ENCODE measurements at places on chromosomes 4 and X.

DNA sequence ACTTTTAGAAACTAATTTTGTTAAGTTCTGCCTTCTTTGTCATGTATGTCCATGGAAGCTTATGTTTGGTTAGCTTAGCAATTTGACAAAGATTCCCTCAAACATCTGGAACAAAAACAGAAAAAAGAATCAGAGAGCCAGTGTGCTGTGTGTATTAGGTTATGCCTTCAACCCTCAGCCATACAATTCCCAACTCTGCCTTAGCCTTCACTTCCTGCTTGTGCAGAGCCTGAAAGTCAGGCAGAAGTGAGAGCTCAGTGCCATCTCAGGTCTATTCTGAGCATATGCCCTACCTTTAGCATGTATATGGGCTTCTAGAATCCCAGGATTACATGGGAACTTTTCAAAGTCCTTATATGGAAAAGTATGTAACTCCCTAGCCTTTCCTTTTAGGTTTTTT, 58.2 kb upstream of the STOX2 start:
- DNase-seq, result no peak

DNA sequence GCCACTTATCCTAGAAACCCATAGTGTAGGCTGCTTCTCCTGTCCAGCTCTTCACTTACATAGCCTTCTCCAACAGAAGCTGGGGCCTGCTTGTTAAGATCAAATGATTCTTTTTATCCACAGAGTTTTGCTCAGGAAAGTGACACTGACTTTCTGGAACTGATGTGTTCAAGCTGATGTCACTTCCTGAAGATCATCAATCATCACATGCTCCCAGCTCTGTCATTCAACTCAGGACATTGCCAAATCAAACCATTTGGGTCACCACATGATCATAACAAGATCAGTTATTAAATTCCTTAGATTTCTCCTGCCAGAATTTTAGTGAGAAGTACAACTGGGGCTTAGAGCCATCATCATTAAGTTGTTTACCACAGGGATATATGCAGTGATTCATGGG, 39.4 kb downstream of the GLRA3 start:
- DNase-seq, result no peak

DNA sequence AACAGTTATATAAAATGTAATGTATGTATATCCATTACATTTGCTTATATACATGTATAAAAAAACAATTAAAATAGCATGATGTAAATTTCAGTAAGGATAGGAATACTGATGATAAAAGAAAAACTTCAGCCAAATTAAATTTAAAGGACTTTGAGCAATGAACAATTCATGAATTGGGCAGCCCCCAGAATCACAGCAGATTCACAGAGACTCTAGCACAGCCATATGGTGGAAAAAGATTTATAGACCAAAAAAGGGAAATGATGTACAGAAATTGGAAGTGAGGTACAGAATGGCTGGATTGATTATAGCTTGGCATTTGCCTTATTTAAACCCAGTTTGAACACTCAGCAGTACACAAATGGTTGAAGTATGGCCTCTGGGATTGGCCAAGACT, 34.7 kb upstream of the RAB40AL start:
- no peak for DNase-seq

DNA sequence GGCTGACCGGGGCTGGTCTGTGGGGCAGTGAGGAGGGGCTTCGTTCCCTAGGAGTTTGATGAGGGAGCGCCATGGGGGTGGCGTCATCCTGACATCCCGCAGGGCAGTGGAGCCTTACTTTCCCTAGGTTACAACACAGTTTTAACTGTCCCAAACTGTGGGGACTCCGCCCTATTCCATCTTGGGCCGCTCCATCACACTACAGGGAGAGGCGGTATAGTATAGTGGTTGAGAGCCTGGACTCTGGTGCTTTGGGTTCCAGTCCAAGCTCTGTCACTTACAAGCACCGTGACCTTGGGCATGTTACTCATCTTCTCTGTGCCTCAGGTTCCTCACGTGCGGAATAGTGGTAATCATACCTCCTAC, 44.2 kb downstream of the ZNF185 start:
- DNase-seq, result no peak

DNA sequence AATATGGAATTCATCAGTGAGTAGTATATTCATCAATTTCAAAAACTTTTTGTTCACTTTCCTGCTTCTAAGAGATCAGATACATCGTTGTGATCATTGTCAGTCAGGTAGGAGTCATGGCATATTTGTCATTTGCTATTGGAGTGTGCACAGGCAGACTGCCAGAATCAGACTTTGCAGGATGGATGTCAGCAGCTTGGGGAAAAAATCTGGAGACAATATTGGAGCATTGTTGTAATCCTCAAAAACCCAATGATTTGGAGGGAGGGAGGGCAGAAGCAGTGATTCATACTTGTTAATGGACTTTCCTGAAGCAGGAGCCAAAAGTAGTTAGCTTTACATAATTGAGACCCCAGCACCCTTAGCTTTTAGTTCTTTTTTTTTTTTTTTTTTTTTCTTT, 59.6 kb upstream of the DRP2 start:
- DNase-seq, result no peak

DNA sequence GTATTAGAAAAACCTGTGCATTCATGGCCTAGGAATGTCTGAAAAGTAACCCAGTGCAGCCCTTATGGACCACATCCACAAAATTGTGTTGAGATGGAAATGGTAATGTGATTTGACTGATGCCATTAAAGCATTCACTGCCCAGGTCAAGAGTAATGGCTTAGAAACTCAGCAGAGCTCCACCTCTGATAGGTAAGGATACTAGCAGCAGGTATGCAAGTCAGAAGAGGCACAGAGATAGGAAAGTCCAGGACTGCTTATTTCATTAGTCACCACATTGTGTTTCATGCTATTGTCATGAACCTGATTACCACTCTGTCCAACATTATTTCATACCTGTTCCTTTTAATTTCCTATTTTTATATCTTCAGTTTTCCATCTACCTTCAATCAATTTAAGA, 2042.2 kb downstream of the ARAP2 start:
- no peak for DNase-seq

GRCh38 chr4:22237846-22238494, 277.9 kb downstream of the ADGRA3 start:
- no peak for DNase-seq

DNA sequence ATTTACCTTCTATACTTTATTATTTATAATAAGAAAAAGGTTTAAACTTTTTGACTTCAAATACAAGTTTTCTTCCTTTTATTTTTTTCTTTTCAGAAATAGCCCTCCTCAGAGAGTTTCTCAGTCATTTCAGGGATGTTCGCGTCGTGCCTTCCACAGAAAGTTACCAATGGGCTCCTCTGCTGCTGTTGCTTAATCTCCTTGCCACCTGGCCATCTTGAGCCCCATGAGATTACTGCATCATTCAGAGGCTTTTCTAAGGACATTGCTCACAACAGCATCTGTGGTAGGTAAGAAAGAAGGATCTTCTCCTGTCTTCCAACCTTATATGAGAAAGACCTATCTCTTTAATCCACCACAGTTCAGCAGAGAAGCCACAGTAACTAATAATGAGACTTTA, 1361.9 kb upstream of the ADGRL3 start:
- DNase-seq, result no peak

- DNase-seq, result no peak
Measured at GRCh38 chrX:72392816-72393800, 87.4 kb upstream of the CITED1 start.

DNA sequence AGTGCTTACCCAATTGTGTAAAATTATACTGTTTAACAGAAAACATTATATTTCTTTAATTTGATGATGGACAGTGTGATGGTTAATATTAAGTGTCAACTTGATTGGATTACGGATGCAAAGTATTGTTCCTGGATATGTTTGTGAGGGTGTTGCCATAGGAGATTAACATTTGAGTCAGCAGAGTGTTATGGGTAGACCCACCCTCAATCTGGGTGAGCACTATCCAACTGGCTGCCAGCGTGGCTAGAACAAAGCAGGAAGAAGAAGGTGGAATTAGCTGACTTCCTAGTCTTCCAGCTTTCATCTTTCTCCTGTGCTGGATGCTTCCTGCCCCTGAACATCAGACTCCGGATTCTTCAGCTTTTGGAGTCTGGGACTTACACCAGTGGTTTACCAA, 42.1 kb downstream of the HS6ST2 start:
- DNase-seq, result no peak

DNA sequence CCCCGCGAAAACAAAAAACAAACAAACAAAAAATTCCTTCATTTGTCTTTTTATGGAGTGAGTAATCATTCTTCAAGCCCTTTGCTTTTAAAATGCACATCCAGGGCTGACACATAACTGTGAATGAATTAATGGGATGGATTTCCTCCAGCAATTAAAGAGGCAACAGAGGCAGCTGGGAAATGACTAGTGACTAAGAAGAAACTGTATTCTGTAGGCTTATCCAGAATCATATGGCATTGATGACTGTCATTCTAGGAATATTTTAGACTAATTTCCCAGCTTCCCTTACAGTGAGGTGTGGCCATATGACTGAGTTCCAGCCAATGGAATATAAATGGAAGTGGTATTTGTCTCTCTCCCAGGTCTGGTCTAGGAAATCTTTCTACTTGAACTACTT, 46.8 kb upstream of the PDE5A start:
- DNase-seq, result no peak

DNA sequence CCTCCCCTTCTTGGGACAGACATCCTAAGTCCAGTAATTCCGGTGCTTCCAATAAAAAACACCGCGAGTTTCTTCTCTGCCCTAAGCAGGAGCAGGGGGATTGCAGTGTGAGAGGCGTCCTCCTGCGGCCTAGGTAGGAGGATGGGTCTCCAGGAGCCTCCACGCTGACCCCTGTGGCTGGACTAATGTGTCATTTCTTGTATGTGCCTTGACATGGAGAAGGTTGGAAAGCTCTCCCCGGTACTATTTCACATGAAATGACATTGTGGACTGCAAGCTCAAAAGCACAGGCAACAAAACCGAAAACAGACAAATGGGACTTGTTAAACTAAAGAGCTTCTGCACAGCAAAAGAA, 66.6 kb upstream of the ENPP6 start:
- DNase-seq, result no peak

DNA sequence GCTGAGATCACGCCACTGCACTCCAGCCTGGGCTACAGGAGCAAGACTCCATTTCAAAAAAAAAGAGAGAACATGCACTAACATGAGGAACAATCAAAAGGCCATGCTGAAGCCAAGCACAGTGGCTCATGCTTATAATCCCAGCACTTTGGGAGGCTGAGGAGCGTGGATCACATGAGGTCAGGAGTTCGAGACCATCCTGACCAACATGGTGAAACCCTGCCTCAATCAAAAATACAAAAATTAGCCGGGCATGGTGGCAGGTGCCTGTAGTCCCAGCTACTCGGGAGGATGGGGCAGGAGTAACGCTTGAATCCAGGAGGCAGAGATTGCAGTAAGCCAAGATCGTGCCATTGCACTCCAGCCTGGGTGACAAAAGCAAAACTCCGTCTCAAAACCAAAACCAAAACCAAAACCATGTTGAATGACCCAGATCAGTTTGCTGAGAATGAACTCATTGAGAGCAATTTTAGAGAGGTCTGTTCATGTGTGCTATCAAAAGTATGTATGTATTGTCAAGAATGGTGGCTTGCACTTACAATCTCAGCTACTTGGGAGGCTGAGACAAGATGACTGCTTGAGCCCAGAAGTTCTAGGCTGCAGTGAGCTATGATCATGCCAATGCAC, 44.8 kb downstream of the PDS5A start:
- DNase-seq, result no peak

- no peak for DNase-seq
Measured at GRCh38 chr4:18626996-18627395, 605.4 kb upstream of the LCORL start.

DNA sequence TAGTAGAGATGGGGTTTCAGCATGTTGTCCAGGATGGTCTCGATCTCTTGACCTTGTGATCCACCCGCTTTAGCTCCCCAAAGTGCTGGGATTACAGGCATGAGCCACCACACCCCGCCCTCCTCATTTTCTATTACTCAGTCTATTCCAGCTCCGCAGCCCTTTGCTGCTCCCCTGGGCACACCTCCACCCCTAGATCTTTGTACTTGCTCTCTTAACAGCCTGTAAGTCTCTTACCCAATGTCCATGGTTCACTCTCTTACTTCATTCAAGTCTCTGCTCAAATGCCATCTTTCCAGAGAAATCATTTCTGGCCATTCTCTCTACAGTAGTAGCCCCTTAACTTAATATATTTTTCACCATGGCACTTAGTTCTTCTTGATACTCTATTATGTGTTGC, 64.7 kb downstream of the LDB2 start:
- no peak for DNase-seq

- DNase-seq, result no peak
Measured at GRCh38 chr4:106140601-106141000, 175.4 kb downstream of the TBCK start.

- DNase-seq, result no peak
Measured at GRCh38 chr4:130127297-130127696, 1031.3 kb downstream of the C4orf33 start.

DNA sequence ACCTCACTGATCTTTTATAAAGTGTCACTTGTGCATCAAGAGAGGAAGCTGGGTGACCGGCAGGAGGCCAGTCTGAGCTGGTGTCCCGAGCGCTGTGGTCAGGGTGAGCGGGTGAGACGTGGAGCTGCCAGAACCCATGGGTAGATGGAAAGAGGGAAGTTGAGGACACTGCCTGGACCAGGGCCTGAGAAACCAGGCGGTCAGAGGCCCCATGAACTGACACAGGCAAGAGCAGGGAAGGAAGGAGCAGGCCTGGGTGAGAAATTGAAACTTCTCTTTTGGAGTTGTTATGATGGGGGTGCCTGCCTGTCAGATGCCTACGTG, 192.6 kb downstream of the AFAP1 start:
- DNase-seq, result no peak

- no peak for DNase-seq
Measured at GRCh38 chrX:110853610-110854009, 58.0 kb upstream of the CHRDL1 start.

- no peak for DNase-seq
Measured at GRCh38 chr4:7083597-7084563, 16.0 kb upstream of the GRPEL1 start.

GRCh38 chrX:119729408-119730201, 28.8 kb upstream of the SOWAHD start:
- peak; percentile 71 for DNase-seq

GRCh38 chr4:12555011-12555410, 929.1 kb downstream of the RAB28 start:
- DNase-seq, result no peak

DNA sequence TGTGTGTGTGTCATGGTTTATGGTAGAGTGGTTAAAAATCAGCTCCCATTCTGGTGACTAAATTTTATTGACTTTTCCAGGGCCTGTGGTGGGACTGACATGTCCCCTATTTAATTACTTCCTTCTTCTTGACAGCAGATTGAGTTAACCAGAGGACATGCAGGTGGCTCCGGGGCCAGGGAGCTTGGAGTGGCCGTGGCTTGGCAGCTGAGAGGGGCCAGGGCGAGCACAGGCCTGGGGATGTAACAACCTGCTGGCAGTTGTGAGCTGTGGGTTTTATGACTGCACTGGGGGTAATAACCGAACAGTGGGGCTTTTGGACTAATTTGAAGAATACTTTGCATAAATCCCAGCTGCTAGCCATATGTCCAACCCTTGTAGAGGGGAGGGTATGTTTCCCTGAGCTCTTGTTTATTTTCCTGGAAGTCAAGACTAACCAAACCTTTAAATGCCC, 186.0 kb downstream of the MID1IP1 start:
- DNase-seq, result no peak

GRCh38 chr4:72567821-72568675, 973 bp downstream of the ADAMTS3 start:
- no peak for DNase-seq
